Esophagus squamous epithelium (tissue), 5 donors: ENCODE measurements at places on chromosomes 11 and 22.

GRCh38 chr11:77515483-77515882 is 41.6 kb upstream of the PAK1 start:
- no peak for DNase-seq

DNA sequence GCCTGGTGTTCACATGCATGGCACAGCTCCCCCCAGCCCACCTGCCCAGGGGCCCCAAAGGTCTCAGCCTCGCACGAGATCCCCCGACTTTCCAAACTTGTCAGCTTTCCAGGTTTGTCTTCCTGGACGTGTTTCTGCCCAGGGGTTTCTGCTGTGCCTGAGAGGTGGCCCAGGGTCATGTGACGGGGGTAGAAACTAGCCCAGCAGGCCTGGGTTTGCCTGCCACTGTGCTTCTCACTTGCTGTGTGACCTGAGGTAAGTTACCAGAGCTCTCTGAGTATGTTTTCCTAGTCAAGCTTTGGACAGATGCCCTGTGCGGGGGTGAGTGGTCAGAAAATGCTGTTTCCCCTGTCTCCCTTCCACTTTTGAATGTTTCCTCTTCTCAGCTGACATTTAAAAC is 38.3 kb upstream of the SHISAL1 start:
- no peak for DNase-seq

GRCh38 chr11:128057786-128058395 is 529.5 kb downstream of the ETS1 start:
- DNase-seq, result no peak

GRCh38 chr11:45017329-45017728 is 66.6 kb upstream of the TP53I11 start:
- DNase-seq, result no peak

DNA sequence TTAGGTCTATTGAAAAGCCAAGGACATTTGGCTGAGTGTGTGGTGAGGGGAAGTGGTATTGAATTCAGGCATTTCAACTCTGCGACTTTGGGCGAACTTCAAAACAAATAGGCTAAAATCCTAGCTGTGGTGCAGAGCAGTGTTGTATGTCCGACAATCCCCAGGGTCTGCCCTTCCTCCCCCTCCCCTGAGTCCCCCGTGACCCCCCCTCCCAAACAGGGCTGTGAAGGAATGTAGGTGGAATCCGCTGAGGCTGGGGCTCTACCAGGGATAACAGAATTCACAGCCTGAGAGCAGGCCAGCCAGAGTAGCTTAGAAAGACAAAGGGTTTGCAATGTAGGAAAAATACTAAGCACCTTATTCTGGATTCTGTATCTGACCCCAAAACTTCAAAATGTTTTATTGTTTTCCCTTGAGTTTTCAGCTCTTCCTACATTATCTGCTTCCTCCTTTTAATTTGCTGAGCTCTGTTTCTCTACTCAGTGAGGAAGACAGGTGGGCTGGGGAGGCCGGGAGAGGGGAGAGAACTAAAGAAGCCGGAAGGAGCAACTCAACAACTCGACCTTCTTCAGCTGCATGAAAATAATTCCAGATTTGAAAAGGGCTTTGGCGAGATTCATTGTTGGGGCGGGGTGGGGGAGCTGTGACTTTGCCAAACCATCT is 315.2 kb downstream of the BLID start:
- no peak for DNase-seq

GRCh38 chr11:105860105-105860504 is 161.9 kb downstream of the MSANTD4 start:
- DNase-seq, result no peak

GRCh38 chr11:27496461-27496860 is 10.1 kb downstream of the LIN7C start:
- no peak for DNase-seq

GRCh38 chr11:693415-693831 is 1.6 kb downstream of the DEAF1 start:
- DNase-seq, result no peak

DNA sequence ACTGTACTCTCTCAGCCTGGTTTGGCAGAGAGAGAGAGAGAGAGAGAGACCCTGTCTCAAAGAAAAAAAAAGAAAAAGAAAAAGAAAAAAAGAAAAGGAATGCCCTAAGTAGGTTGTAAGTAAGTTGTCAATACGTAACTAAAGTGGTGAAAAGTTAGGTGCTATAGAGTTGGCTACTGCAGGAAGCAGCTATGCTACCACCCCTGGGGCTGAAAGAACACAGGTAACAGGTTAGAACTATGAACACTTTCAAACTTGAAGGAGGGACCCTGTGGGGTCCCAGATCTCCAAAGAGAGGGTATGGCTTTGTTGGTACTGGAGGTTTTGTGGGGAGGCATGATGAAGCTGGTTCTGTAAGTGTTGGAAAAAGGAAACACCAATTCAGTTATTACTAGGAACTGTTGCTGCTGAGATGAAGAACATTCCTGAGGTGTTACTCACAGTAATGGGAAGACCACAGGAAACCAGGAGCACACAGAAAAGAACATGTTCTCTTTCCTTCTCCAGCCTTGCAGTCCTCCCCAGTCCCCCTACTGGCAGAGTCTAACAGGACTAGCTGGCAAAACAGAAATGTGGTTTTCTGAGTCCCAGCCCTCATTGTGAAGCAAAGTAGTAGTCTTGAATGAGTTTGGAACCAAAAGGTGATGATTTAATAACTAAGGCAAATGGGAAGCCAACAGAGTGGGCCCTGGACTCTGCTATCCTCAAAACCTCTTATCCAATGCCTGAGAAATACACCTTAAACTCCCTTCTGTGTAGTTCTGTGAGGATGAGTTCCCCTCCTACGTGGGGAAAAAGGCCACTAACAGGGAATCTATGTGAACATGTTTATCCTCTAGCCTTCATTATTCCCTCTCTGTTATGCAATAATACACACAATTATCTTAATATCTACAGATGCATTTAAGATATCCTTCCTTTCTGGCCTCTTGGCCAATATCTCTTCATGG is 427.0 kb upstream of the DDI1 start:
- DNase-seq, result no peak

DNA sequence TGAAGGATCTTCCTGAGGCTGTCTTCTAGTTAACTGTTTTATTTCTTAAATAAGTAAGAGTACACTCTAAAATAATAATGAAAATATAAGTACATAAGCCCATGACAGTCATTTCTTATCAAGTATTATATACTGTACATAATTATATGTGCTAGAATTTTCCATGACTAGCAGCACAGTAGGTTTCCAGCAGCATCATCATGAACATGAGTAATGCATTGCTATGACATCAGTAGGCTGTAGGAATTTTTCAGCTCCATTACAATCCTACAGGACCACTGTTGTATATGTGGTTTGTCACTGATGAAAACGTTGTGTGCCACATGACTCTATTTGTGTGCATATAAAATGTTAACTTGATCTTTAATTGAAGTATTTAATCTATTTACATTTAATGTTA is 22.0 kb downstream of the ZNF202 start:
- DNase-seq, result no peak

GRCh38 chr11:116984589-116984988 is 113.6 kb downstream of the SIK3 start:
- DNase-seq, result no peak

DNA sequence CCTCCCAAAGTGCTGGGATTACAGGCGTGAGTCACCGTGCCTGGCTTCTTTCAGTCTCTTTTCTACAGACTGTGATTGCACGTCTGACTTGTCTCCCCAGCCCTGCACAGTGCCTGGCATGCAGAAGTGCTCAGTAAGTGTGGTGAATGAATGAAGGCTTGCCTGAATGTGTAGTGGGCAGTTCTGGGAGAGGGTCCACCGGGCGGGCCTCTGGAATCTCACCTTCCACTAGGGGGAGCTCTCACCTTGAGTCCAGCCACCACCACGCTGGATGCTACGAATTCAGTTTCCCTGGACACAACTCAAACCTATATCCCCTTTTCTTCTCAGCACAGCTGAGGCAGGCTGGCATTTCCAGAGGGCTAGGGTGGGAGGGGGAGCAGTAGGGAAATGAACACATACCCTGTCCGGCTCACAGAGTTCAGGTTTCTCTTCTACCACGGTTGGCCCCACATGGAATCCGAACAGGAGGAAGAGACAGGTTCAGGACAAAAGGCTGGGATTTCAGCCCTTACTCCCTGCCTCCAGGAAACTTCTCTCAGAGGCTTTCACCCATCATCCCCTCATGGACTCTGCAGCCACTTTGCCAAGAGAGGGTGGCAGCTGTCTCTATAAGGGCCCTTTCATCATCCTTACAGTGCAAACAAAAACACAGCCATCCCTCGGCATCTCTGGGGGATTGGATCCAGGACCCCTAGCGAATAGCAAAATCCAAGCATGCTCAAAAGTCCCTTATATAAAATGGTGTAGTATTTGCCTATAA is 86.8 kb downstream of the NECTIN1 start:
- no peak for DNase-seq

GRCh38 chr11:114821621-114822412 is 143.5 kb downstream of the NXPE2 start:
- no peak for DNase-seq

DNA sequence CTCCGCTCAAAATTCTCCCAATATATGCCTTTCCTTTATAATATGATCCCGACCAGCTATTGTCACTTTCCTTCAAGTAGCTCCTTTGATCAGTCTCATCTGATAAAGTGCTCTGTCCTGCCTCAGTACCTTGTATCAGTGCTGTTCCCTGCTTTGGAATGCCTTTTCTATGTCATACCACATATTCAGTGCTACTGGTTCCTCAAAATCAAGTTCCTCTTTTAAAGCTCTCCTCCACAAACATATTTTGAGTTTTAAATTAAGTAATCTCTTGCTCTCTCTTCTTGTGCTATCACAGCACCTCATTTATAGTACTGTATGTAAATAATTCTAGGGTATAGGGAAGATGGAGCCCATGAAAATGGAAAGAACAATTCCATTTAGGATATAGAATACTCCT is 137.1 kb upstream of the CTSC start:
- no peak for DNase-seq

DNA sequence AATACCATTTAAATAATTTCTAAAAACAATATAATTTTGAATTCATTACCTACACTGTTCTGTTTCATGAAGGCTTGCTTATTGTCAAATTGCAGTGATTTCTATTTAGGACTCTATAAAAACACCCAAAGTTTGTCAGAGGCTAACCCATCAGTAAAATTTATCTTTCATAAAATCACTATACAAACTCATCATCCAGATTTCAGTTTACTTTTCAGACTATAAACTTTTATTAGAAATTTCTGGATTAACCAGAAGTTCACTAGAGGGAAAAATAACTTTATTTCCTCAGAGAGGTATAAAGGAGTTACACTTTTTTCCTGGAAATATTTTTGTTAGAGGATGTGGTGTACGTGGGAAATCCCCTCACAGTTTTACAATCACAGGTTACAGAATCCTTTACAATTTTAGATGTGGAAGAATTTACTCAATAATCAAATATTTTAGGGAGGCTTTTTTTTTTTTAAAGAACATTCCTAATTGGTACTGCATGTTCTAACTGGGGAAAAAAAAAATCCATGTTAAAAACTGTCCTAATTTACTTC is 176.7 kb downstream of the SWAP70 start:
- no peak for DNase-seq
